ENCODE measurements at places on chromosomes 1 and 21.
A peak's percentile ranks its signal among the peaks of the same experiment; 100 is the strongest.

GRCh38 chr1:38253314-38253713 lies 206.7 kb upstream of the POU3F1 start:
- no peak for DNase-seq

GRCh38 chr1:36156329-36157114 lies 562 bp downstream of the MAP7D1 start:
- DNase-seq: peak; percentile 52

DNA sequence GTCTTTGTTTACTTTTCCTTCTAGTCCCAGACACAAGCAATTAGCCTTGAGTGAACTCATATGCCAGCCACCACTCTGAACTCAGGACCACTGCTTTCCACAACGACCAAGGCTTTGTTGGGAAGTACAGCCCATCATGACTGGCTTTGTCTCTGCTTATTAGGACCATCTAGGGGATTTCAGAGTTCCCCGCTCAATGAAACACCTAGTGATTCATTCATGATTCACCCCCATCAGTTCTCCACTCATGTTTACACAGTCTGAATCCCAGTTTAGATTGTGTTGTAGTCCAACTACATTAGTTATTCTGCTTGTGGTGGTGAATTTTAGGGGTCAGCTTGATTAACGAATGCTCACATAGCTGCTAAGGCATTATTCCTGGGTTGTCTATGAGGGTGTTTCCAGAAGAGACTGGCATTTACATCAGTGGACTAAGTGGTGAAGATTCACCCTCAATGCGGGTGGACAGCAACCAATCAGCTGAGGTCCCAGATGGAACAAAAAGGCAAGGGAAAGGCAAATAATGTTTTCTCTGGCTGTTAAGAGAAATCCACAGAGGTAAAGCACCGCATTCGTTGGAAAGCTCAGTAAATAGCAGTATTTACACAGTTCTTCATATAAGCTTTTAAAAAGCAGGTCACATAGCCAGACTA lies 122.7 kb downstream of the RGS21 start:
- no peak for DNase-seq

GRCh38 chr1:204103431-204103741 lies 30.5 kb downstream of the SOX13 start:
- DNase-seq: no peak

GRCh38 chr1:36739703-36740289 lies 257.1 kb upstream of the CSF3R start:
- no peak for DNase-seq

GRCh38 chr21:35420656-35421055 lies 371.6 kb upstream of the RUNX1 start:
- DNase-seq: no peak

- DNase-seq: no peak
Measured at GRCh38 chr1:9376430-9376829, 83.7 kb downstream of the SPSB1 start.

DNA sequence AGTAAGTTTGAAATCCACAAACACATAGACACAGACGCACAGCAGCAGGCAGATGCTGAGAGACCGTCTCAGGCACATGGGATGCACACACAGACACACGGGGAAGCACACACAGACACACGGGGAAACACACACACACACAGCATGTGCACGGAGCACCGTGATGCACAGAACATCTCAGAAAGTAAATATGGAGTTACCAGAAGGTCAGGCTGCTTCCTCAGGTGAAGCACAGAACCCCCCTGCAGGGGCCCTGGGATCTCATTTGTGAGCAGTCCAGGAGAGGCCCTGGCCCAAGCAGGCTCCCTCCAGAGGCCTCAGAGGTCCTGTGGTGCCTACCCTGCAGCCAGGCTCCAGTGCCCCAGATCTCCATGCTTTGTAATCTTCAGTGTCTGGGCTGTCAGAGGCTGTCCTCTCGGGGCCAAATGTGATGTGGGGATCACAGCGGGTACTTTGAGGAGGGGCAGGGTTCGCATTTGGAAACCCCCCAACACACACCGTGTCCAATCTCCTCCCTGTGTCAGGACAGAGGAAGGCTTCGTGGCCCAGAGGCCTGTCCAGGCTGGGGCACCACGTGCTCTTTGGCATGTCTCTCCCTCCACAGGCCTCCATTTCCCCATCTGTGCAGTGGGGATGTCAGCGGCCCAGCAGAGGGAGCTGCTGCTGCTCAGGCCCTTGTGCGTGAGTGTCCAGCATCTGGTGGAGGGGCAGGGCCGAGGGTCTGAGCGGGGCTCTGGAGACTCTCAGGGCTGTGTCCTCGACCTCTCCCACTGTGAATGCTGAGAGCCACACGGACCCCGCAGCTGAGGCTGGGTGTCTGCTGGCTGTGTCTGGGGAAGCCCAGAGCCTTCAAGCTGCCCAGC lies 23.0 kb upstream of the PRSS38 start:
- no peak for DNase-seq

GRCh38 chr1:91889717-91890459 lies 3.9 kb upstream of the TGFBR3 start:
- DNase-seq: no peak

DNA sequence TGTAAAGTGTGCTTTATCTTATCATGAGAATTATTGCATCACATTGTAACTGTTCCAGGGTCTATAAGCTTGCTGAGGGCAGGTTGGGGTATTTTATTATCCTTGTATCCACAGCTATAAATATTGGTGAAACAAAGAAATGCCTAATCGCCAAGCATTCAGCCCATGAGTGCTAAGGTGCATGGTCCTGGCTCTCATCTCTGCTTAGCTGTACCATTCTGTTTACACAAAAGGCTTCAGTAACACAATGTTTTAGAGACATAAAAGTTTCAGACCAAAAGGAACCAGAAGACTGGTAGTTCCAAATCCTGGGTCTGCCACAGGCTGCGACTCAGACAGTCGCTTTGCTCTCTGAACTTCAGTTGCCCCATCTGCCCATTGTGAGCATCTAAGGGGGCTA lies 99.6 kb upstream of the C8B start:
- DNase-seq: no peak

- peak; percentile 72 for DNase-seq
Measured at GRCh38 chr1:217534566-217534965, 96.3 kb downstream of the GPATCH2 start.

DNA sequence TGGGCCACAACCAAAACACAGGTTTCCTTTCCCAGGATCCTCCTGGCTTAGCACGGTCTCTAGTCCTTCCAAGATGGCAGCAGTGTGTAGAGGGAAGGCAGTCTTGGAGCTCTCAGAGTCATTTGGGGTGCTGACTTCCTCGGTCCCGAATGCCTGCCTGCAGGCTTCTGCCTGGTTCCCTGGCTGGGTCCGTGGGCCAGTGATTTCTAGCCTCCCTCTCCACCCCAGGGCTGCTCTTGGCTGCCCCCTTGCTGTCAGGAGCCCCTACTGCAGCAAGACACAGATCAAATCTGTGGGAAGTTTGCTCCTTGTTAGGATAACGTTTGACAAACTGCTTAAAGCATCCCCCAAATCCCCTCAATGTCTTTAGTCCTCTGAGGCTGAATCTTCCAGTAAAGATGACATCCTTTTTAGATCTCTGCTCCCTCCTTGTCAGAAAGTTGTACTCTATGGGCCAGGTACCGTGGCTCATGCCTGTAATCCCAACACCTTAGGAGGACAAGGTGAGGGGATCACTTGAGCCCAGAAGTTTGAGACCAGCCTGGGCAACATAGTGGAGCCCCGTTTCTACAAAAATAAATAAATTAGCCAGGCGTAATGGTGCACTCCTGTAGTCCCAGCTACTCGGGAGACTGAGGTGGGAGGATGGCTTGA lies 272.5 kb downstream of the RRAGC start:
- peak; percentile 21 for DNase-seq

DNA sequence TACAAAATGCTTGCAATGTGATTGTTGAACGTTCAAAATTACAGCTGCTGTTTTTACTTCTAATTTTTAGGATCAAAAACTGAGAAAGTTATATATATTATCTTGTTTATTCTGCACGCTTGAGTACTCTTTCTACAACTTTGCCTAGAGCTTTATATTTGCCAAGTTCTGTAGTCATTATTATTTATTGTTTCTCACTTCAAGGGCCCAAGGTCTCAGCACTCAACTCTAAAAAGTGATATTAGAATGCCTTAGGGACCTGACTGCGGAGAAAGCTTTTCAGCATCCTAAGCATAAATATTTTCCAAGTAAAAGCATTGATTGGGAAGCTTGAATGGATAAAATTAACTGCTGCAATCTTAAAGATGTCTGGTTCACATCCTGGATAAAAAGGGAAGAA lies 83.6 kb downstream of the UBE2U start:
- no peak for DNase-seq

- no peak for DNase-seq
Measured at GRCh38 chr1:53420341-53420740, 38.9 kb upstream of the DMRTB1 start.

DNA sequence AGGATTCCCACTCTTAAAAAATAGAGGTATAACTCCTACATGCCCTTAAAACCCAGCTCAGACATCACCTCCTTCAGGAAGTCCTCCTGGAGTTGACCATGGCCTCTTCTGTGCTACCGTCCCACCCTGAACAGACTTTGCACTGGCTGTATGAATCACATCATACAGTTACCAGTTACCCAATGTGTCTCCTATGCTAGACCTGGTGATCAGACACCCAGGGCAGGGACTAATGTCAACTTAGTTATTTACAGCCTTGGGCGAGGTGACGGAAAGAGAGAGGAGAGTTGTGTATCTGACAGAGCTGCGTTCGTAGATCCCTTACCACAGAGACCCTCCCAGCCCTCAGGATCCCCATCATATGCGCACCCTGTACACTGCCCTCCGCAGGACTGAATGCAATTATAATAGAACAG lies 72.7 kb downstream of the SLC66A1 start:
- DNase-seq: no peak

GRCh38 chr21:45986316-45987051 lies 4.9 kb downstream of the COL6A1 start:
- no peak for DNase-seq

DNA sequence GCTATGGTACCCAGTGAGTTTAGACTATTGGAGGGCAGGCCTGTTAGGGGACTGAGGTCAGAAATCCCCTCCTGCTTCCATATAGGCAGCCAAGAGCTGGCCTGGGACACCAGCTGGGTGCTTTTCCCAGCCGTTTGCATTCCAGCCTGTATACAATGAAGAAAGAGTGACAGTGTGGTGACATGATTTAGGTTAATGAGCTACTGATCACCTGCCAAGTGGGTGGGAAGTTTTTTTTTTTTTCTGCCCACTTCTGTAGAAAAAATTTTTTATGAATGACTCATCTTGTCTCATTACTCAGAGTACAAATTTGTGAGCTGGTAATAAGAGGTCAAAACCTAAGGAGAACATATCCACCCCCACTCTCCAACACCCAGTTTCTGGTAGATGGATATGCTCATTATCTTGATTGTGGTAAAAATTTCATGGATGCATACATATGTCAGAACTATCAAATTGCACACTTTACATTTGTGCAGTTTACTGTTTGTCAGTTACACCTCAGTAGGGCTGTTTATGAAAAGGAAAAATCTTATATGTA lies 16.4 kb upstream of the CGN start:
- peak; percentile 71 for DNase-seq

GRCh38 chr1:230753586-230754251 lies 6.5 kb downstream of the CAPN9 start:
- DNase-seq: no peak

DNA sequence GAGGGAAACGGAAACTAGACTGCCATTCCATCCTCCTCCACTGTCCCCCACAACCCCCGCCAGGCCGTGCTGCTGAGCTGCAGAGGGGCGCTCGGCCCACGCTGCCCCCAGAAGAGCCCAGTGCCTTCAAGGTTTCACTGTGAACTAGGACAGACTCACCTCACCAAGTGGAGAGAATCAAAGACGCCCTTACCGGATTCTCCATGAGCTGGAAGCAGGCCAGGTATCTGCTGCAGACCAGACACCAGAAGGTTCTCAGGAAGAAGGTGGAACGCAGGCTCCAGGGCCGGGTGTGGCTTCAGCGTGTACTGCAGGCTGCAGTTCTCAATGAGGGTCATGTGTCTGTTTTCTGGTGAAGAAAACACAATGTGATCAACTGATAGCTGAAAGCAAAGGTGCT lies 30.6 kb downstream of the NPHP4 start:
- DNase-seq: no peak

DNA sequence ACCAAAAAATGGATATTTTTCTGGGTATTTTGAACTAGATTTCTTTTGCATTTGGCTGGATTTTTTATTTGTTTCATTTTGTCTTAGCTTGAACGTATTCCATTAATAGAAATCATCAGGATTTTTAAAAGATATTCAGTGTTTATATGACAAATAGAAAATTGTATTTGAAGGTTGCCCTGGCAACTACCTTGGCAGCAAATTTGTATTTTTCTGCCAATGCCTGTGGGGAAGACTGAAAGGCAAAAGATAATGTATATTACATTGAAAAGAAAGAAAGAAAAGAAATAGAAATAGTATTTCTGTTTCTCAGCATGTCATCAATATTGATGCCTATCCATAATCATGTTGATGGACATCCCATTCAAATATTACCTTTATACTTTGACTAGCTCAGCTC lies 16.8 kb downstream of the VCAM1 start:
- DNase-seq: peak; percentile 31

DNA sequence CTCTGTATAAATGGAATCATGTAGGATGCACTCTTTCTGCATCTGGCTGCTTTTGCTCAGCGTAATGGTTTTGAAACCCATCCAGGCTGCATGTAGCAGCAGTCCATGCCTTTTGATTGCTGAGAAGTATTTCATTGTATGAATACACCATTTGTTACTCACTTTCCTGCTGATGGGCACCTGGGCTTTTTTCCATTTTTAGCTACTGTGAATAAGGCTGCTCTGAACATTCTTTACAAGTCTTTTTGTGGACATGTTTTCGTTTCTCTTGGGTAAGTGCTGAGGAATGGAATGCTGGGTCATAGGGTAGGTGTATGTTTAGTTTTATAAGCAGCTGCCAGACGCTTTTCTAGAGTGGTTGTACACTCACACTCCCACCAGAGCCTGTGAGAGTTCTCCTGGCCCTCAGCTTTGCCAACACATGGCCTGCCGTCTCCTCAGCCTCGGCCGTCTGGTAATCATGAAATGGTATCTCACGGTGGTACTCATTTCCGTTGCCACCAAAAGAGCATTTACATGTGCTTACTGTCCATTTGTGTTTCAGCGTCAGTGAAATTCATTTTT lies 22.7 kb downstream of the SLX9 start:
- no peak for DNase-seq

DNA sequence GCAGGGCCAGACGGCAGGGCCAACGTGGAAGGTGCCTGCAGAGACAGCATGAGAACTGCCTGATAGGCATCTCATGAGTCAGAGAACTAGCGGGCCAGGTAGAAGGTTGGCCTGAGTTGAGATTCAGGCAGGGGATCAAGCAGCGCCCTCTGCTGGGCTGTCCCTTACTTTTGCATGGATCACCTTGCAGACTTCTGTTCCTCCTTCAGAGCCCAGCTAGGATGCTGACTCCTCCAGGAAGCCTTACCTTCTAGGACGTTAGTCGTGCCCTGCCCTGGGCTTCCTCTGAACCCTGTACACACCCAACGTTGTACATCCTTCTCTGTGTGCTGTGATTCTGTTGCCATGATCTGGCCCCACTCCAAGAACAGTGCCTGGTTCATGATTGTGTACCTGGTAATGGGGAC lies 231.3 kb upstream of the VAMP3 start:
- DNase-seq: no peak

- DNase-seq: no peak
Measured at GRCh38 chr1:37031429-37031828, 2.9 kb downstream of the GRIK3 start.

GRCh38 chr1:77282187-77282865 lies 507 bp downstream of the AK5 start:
- no peak for DNase-seq
